Renal cortical epithelial cell (primary cell): ENCODE measurements at places on chromosomes 4 and X. TPM values are rescaled to one million over a fixed set of nuclear protein-coding genes. Genes with fewer than 3 reads are reported as not detected.

Gene FAM53A
- 2.9 and 7.6 TPM in 2 replicates for total RNA-seq

- peak; percentile 25 for DNase-seq
These were observed 332.2 kb downstream of the DHX15 start for GRCh38 chr4:24252121-24252520.

DNA sequence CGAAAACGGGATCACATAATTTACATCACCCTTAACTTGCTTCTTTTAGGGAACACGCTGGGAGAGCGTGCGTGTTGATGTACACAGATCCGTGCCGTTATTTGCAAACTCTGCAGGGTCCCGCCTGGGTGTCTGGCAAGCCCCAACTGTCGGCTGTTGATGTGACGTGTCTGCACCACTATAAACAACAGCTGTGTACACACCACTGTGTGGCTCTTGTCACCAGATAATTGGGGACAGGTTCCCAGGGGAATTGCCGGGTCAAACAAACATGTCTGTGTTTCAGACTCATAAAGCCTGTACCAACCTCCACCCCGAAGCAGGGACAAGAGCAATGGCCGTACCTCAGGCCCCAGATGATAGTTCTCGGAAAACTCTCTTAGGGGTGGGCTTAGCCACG is 105.0 kb upstream of the AFAP1 start:
- no peak for DNase-seq

- no peak for DNase-seq
These were observed 382.5 kb upstream of the TENM3 start for GRCh38 chr4:181860668-181861067.

Gene ZCCHC18
- 2.9 and 13.9 TPM in 2 replicates for total RNA-seq

DNA sequence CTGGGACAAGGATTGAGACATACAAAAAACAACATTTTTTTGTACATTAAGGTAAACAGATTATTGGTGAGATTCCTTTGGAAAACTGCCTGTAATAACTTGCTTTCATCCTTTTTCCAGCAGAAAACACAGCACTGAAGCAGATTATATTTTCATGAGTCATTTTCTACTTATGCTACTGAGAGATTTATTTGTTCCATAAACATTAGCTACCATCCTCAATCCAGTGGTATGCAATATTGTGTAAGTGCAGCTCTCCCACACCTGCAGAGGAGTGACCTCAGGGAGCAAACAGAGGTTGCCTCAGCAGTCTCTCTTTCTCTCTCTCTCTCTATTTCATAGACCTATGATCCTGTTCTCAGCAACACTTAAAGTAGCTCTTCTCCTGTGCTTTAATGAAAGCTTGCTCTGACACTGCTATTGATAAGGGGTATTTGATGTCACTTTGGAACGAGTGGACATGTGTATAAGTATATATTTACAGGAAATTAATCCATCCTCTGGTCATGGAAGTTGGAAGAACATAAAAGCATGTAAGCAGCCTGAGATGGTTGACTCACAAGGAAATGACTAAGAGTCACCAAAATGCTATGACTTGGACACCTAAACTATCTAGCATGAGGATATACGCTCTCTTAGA is 163.7 kb upstream of the SPANXC start:
- peak; percentile 74 for DNase-seq

- peak; percentile 99 for DNase-seq
These were observed 27.5 kb upstream of the PDGFC start for GRCh38 chr4:156999175-156999517.

Gene RPS6KA6
- total RNA-seq: 1.2 and 10.1 TPM in 2 replicates

- no peak for DNase-seq
These were observed 159.2 kb upstream of the SLC7A11 start for GRCh38 chr4:138401334-138401733.

DNA sequence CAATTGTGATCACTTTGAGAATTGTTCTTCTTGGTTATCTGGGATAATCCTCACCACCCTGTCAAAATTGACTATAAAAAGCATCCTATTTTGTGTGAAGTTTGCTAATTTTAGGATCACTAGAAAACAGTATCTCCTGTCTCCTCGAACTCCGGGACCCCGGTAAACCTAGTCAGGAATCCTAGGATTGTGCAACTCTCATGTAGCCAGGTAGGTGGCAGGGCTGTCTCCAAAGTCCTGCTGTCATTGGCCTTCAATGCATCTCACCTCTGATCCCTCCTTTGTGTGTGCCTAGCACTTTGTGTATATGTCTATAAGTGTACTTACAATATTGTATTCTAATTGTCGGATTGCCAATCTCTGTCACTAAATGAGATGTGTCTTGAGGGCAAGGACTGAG is 1564.8 kb downstream of the RPA4 start:
- no peak for DNase-seq

DNA sequence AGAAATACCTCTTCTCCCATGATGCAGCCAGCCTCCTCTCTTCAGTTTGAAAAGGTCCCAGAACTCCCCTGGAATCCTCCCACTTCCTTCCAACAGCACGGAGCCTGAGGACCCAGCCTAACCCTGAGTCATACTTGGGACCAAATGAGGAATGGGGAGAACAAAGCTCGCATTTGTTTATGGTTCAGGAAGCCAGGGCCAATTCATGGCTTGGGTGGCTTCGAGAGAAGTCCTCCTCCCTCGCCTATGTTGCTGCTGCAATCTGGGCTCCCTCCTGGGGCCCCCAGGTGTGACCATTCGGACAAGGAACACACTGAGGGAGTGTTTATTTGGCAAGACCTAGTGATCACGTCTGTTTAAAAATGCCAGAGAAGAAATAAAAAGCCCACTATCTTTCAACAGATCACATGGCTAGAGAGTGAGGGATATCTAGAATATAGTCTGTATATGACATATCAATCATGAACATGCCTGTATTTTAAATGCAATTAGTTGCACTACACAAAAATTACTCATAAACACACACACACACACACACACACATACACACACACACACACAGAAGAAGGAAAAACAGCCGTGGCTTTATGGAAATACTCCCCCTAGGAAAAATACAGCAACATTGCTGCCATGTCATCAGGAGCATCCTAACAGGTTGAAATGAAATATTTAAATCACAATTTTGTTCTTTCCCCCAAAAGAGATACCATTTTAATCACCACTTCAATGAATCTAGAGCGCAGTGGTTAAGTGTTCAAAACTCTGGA is 155.7 kb upstream of the MAP3K15 start:
- DNase-seq: peak; percentile 84

DNA sequence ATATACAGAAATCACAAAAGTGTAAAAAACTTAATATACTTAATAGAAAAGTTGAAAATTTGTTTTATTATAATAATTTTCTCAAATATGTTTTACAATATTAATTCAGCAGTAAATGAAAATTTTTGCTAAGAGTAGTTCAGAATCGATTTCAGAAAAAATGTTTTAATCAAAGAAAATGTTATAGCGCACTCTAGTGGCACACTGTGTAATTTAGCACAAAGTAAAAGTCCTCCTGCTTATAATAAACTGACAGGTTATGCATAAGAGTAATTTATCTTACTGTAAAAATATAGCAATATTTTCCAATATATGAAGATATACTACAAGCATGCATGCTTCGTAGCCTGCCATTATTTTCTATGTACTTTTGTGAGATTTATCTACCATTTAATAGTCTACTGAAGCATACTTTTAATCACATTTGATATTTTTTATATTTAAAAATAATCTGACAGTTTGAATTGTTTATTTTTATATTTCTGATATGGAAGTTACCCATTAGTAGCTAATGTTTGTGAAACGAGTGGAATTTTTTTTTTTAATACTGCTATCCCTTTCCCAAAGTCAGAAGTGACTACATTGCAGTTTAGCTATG is 217.9 kb upstream of the KLHL4 start:
- DNase-seq: peak; percentile 6

Gene TLR8
- total RNA-seq: not detected in 2 replicates

DNA sequence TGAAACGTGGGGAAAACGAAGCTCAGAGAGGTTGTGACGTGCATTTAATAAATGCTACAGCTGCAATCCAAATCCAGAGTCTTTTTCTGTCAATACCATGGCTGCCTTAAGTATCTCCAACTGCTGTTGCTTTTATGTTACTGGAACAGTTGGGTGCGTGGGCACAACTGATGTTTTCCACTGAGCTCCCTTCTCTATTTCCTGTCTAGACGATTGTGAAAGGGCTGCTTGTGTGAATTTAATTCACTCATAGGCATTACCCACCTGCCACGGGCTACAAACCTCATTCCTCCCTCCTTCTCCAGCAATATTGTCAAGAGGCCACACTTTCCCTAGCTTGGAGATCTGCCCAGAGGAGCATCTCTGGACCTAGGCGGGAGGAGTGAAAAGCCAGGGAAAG is 526.0 kb downstream of the MID1IP1 start:
- DNase-seq: no peak

GRCh38 chr4:174314770-174315169 is 31.1 kb downstream of the CEP44 start:
- DNase-seq: peak; percentile 59

Gene FGFBP1
- 0.50 and 19.1 TPM in 2 replicates for total RNA-seq

GRCh38 chrX:154430916-154431315 is 2.4 kb downstream of the ATP6AP1 start:
- no peak for DNase-seq

Gene AMTN
- not detected in 2 replicates for total RNA-seq

DNA sequence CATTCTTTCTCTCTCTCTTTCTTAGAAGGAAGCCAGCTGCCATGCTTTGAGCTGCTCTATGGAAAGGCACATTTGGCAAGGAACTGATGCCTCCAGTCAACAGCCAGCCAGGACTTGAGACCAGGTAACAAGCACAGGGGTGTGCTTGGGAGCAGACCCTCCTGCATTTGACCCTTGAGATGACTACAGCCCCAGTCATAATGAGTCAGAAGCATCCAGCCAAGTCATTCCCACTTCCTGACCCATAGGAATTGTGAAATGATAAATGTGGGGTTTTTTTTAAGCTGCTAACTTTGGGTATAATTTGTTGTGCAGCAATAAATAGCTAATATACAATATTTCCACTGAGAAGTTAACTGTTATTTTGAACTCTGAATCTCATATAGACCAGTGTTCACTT is 446.9 kb downstream of the GRXCR1 start:
- peak; percentile 87 for DNase-seq

Gene PLAC1
- not detected in 2 replicates for total RNA-seq

DNA sequence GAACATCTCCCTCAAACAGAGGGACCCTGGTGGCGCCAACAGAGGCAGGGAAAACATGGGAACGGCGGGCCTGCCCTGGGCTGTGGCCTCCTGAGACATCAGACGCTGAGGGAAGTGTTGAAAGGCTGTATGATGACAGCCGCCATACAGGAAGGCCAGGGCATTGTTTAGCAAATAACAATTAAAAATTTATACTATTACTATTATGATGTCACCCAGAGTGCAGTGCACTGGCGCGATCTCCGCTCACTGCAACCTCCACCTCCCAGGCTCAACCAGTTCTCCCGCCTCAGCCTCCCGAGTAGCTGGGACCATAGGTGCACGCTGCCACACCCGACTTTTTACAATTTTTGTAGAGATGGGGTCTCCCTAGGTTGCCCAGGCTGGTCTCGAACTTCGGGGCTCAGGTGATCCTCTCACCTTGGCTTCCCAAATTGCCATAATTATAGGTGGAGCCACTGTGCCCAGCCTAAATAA is 54.6 kb downstream of the CPZ start:
- no peak for DNase-seq

Gene NPY2R
- not detected in 2 replicates for total RNA-seq

- DNase-seq: no peak
These were observed 55.8 kb downstream of the HHIP start for GRCh38 chr4:144701683-144702233.

- DNase-seq: peak; percentile 25
These were observed 219.4 kb downstream of the NKX6-1 start for GRCh38 chr4:84279678-84280077.

Gene NDNF
- not detected in 2 replicates for total RNA-seq

Gene MID2
- total RNA-seq: 16.5 and 29.3 TPM in 2 replicates

DNA sequence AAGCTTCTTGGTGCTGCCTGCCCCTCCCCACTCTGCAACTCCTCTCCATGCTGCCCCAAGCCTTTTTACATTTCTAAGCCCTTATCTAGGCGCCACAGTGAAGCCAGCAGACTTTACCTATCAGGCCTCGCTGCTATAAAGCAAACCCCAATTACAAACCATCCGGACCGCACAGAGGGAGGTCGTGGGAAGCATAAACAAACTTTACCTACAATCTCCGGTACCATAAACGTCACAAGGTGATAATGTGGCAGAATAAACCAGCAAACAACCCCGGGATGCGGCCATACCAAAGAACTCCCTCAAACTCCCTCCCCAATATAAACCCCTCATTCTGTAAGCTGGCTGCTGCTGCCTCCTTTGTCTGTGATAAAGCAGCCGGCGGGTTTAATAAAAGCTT is 54.0 kb upstream of the ZCCHC13 start:
- DNase-seq: no peak

DNA sequence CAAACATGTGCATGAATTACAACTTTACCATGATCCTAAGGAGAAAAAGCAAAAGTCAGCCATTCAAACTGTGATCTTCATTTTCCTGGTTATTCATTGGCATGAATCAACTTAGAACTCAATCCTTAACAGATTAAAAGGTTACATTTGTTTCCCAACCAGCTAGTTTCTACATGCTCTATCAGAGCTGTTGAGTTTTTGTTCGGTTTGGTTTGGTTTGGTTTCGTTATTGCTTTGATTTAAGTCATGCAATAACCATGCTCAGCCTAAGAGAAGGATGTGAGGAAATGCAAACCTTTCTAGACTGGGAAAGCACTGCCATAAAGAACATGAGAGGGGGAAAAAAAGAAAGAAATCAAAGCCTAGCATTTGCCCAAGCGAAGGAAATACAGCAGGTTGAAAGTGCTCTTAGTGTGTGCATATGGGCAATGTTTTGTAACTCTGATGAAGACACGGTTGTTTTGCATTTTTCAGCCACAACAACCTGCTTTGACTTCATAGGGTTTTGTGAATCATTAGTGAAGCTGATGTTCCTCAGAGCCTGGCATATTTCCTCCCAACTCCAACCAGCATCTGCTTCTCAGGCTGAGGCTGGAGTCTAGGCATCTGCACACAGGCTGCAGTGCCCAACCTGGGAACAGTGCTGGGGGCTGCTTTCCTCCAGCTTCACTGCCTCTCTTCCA is 234.3 kb downstream of the ZNF674 start:
- DNase-seq: peak; percentile 79

DNA sequence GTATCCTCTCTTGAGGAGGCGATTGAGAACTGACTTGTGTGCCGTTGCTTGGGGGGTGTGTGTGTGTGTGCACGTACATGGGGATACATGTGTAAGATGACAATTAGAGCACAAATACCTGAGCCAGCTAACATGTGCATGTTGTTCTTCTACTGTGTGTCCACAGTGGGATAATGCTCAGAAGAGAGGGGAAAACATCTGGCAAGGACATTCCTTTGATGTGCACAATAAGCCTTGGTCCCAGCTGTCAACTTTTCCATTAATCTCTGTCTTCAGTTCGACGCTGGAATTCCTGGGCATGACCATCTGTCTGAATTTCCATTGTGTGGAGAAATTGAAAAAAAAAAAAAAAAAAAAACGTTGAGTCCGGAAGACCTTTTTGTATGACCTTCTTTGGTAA is 592.0 kb upstream of the GALNTL6 start:
- DNase-seq: no peak

Gene CENPVL1
- total RNA-seq: not detected in 2 replicates

- DNase-seq: no peak
These were observed 151.3 kb downstream of the DCLK2 start for GRCh38 chr4:150229520-150229919.

GRCh38 chr4:113784497-113785250 is 23.1 kb upstream of the CAMK2D start:
- peak; percentile 99 for DNase-seq
